ENCODE measurements at places on chromosomes 11 and 22.

DNA sequence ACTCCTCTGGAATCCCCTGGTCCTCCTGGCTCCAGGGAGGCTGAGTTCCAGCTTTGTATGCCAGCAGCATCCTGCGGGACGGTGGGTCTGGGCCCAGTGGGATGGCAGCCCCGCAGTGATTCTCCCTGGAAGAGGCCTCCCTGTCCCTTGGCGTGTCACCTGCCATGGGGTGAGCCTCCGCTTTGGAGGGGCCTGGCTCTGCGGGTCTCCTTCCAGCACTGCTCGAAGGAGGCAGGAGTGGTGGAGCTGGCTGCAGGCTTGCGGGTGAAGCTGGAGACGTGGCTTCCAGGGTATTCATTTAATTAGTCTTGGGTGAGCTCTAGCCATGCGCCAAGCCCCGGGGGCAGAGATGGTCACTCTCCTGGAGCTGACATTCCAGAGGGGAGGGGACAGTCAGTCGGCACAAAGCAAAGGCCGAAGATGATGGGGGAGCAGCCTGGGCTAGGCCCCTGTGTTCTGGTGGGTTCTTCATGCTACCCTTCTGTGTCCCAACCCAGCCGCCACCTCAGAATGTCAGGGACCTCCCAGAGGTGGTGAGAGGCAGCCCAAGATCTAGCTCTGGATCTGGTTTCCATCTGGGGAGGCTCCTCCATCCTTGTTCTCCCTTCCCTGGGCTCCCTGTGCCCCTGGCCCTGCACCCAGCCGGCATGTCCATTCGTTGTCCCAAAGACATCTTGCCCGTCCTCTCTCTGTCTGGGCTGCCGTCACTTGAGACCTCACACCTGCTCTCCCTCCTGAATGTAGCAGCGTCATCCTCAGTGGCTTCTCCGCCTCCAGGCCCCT is 1332.5 kb downstream of the BRD1 start:
- DNase-seq, result no peak

GRCh38 chr11:28133146-28133545 is 25.0 kb downstream of the METTL15 start:
- DNase-seq, result no peak

- no peak for DNase-seq
These were observed 8.5 kb upstream of the CHRDL2 start for GRCh38 chr11:74739546-74740270.

GRCh38 chr11:46001448-46001914 is 79.0 kb downstream of the LARGE2 start:
- DNase-seq, result peak; percentile 31

DNA sequence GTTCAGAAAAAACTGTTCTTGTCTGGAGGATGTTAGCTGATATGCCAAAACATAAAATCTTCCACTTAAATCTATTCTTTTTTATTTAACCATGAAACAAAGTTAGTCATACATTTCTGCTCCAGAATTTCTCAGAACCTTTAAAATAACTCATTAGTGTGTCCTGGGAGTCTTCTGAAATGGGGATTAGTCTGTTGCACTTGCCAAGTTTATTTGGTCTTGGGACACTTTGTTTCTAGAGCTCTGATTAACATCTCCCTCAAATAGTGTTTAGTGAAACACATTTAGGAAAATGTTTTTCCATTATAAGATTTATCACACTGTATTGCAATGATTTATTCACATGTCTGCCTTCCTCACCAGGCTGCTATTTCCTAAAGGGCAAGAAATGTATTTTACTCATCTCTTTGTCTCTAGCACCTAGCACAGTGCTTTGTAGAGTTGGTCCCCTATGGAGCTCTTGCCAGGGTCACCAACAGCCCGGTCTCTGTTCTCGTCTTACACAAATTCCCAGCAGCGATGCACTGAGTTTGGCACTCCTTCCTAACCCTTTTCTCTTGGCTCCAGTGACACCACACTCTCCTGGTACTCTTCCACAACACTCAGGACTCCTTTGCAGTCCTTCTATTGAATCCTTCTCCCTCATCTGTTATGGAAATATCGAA is 189.2 kb downstream of the CSNK2A3 start:
- no peak for DNase-seq

GRCh38 chr22:20563941-20564371 is 56.5 kb downstream of the MED15 start:
- no peak for DNase-seq

- DNase-seq, result no peak
These were observed 24.6 kb downstream of the LRFN4 start for GRCh38 chr11:66881451-66881835.

DNA sequence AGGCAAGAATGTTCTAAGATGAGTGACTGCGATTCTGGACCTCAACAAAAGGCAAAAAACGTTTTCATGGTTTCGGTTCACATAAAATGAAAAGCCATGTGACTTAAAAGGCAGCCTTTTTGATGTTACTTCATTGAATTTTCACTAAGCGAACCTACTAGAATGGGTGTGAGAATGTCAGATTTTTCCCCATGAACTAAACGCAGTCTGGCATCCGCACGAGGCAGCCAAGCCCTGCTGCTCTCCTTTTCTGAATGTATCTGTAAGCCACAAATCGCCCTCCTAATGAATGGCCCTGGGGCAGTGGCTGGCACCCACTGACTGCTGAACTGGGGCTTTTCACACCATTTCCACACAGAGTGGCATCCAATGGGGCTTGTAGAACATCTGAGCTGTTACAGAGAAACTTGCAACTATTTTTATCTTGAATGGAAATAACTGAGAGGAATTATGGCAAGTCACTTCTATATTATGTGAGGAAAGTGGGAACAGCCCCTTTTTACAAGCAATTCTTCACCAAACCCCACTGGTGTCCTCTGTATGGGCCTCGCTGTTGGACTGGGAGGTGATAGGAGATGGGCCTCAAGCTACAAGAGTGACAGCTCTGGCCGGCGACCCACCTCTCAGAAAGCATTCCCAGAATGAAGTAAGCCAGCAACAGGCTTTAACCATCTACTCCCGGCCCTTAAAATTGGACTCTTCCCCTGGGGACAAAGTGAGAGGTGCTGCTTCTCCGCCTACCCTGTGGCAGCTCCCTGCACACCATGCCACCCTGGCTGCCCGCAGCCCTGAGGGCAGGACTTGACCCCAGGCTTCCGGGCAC is 29.4 kb downstream of the PPP2R1B start:
- no peak for DNase-seq

- peak; percentile 16 for DNase-seq
These were observed 58.7 kb upstream of the SLN start for GRCh38 chr11:107770551-107770951.

DNA sequence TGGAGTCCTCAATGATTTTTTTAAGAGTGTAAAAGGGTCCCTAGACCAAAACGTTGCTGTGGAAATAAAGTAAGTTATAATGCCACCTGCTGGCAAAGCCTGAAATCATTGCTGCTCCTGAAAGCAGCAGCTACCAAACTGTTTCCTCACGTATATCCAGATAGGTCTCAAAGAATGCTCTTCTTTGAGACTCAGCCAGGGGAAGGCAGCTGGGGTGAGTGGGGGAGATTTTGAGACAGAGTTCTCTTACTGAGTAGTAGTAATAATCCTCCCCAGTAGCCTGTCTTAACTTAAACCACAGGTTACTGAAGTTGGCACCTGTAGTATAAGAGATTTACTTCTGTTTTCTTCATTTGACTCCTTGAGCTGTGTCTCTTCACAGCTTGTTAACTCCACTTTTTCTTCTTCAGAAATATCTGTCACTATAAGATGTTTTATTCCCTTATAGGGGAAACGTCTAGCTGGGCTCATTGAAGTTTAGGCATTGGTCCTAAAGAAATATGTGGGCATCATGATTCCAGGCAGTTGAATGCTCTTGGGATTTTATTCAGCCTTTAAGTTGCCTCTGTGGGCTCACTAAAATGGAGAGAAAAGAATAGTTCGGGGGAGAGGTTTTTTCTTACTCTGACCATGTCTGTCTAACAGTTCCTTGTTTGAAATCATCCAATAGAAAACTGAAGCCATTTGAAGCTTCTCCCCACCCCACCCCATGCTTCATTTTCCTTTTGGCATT is 77.9 kb downstream of the BTBD10 start:
- no peak for DNase-seq

DNA sequence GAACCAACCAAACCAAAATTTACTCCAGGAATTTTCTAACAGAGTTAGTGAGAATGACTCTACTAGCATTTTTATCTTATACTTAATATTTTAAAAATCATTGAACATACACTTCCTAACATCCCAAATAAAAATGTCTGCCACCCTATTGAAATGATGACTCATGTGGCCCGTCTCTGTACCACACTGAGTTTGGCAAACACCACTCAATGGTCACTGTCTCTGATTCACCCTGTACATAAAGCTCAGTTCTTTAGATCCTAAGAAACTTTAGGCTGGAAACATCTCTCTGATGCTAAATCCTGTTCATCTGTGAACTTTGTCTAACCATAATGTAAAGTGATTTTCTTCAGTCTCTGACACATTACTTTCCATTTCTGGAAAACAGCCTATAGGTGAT is 182.0 kb downstream of the CWF19L2 start:
- no peak for DNase-seq

GRCh38 chr11:36007127-36007655 is 63.3 kb downstream of the LDLRAD3 start:
- no peak for DNase-seq

- no peak for DNase-seq
These were observed 34.4 kb downstream of the TNRC6B start for GRCh38 chr22:40212121-40212520.

- no peak for DNase-seq
These were observed 30.7 kb downstream of the WEE1 start for GRCh38 chr11:9604134-9604533.

DNA sequence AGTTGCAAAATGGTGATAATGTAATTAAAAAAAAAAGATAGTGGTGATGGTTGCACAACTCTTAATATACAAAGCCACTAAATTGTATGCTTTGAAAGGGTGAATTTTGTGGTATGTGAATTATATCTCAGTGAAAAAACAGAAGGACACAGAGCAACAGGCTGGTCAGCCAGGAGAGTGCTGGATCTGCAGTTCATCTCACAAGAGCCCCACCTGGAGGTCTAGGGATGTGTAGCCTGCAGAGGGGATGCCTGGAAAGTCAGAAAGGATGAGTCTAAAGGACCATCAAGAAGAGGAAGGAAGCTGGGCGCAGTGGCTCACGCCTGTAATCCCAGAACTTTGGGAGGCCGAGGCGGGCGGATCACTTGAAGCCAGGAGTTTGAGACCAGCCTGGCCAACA is 9.0 kb downstream of the POLR3H start:
- no peak for DNase-seq

DNA sequence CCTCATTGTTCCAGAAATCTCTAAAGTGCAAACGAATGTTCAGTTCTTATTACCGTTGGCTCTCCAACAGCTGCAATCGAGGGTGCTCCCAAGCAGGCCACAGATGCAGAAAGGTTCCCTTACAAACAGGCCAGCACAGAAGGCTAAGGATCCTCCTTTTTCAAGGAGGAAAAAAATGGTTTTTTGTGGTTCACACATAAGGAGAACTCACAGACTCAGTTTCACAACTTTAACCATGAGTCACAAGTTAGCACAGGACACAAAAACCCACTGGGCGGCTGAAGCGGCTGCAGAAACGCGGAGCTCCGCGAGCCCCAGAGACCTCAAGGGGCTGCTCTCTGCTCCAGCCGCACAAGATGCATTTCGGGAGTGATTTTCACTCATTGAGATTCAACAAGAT is 98.2 kb upstream of the PRR5 start:
- no peak for DNase-seq

DNA sequence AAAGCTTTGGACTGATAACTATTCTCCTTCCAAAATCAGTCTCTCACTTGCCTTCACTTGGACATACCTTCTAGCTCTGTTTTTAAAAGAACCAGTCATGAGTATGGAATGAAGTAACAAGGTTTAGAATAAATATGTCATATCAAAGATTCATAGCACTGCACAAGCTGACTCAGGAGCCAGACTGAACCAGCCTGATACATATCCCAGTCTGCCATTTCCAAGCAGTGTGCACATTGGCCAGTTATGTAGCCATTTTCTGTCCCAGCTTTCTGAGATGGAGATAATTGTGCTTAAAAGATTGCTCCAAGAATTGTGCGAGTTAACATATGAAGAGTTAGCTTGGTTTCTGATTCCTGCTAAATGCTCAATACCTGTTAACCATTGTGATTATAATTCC is 311.3 kb downstream of the C11orf87 start:
- DNase-seq, result no peak

DNA sequence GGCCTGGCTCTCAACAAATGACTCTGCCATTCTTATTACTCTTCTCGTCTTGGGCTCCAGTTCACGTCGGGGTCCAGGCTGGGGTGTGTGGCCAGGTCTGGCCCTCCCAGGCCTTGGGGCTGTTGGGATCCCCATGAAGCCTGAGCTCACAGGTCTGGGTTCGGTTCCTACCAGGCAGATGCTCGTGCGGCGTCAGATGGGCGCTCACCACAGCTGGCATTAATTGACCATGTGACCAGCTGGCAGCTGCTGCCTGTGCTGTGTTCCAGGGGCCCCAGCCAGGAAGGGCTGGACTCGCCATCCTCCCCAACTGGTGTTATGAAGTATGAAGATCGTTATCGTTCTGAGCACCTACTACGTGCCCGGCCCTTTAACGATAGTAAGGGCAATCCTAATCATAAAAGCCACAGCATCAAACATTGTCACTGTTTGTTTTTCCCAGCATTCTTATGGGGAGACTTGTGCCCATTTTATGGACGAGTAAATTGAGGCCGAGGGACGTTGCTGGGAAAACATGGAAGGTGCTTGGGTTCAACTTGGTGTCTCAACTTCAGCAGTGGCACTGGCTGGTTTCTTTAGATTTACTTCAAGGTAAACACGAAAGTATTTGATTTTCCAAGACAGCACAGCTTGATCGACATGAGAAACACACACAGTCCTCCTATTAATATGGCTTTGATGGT is 26.8 kb upstream of the CACNG2 start:
- no peak for DNase-seq

DNA sequence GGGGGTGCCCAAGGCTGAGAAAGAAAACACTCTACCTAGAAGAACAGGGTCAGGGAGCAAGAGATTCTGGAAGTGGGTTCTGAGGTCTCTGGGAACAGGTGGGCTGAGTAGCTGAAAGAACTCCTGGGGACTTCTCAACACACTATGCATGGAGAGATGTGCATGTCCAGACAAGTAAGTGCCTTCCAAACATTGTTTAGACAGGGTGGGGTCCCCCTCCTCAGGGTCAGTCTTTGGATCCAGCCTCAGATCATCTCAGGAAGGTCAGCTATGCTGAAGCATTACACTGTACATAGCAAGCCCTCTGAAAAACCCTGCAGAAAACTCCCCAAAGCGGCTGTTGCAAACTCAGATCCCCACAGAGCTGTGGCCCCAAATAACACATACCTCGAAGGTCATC is 53.9 kb upstream of the SCUBE2 start:
- no peak for DNase-seq

DNA sequence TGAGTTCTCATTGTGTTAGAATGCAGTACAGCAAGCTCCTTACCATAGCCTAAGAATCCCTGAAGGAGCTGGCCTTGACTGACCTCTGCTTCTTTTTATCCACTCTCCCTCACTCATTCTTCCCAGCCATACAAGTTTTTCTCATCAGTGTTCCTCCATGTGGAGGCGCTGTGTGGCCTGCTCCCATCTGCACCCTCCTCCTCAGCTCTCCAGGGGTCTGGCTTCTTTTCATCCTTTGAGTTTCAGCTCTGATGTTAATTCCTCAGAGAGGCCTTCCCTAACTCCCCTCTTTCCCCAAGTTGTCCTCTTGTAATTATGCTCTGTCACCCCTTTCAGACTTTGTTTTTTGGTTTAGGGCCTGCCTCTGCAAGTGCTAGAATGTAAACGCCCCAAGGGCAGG is 144.8 kb downstream of the WNT7B start:
- DNase-seq, result no peak
